ENCODE measurements at places on chromosomes 11 and 22.

DNA sequence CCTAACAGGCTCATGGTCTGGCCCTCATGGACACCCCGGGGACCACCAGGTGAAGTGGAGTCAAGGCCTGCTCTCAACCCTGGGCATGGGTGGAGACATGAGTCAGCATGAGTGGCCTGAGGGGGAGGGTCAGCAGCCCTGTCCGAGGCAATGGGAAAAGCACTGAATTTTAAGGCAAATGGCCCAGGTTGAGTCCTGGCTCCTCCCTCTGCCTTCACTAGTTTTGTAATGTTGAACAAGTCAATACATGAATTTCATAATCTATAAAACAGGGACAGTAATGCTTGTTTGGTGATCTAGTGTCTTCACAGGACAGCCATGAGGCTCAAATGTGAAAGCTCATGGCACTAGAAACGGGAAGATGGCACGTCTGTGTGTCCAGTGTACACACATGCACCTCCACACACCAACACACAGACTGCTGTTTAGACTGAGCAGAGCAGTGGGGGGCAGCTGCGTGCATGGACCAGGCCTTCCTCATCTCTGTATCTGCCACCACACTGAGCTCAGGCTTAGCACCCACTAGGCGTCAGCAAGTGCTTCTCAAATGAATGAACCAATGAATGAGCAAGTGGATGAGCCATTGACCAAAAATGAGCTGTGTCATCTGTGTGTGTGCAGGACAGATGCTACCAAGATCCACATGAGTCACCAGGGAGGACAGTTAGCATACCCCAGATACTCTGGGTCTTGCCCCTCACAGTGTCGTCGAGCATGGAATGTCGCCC lies 63.4 kb downstream of the NRXN2 start:
- DNase-seq, result no peak

- DNase-seq, result no peak
Observed at GRCh38 chr11:68354148-68354872, 41.9 kb downstream of the LRP5 start.

DNA sequence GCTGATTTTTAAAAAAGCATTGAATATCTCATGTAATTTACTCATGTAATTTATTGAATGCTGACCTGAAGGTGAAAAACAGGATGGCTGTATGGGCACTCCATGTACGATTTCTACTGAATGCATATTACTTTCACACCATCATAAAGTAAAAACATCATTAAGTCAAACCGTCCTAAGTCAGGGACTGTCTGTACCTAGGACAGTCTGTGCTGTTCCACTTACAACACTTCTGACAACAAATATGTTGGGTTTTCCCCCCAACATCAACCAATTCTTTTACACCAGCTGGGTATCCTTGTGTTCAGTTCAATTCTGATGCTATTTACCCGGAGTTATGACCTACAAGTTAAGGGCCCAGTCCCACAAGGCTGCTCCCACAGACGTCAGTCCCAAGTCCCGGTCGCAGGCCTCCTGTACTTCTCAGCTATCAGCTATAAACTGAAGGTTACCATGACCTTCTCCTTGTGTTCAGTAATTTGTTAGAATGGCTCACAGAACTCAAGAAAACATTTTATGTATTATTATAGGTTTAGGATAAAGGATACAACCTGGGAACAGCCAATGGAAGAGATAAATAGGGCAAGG lies 17.0 kb downstream of the UVRAG start:
- DNase-seq, result no peak

DNA sequence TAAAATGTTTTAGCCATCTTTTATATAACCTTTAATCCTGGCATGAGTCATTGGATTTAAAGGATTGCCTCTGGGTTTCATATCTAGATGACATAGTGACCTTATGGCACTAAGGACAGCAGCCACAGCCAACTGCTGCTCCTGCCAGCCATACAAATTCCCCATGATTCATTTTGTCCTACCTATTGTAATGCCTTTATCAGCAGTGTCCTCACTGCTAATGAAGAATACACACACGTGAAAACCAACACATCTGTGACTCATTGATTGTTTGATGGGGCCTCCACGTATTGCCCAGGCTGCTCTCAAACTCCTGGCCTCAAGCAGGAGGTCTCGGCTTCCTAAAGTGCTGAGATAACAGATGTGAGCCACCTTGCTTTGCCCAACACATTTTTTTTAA lies 1.8 kb downstream of the LDHAL6A start:
- DNase-seq, result no peak

GRCh38 chr11:67301313-67301921 lies 1.9 kb upstream of the SSH3 start:
- DNase-seq, result no peak

GRCh38 chr22:50010676-50011446 lies 1.7 kb downstream of the IL17REL start:
- peak; percentile 25 for DNase-seq

DNA sequence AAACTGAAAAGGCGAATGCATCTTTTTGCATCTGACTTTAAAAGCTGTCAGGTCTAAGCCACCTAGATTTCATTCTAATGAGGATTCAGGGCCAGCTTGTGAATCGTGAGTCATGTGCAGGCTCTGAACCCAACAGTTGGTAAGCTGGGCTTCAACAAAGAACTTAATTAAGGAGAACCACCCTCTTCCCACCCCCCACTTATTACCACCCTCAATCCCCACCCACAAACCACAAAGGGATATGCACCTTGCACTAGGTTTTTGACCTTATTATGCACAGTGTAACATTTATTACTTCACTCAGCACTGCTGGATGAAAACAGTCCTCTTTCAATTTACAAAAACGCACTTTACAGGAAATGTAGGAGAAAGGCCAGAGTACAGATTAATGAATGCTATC lies 94.1 kb upstream of the LIN7C start:
- DNase-seq, result no peak

GRCh38 chr11:116388146-116388545 lies 384.6 kb downstream of the BUD13 start:
- no peak for DNase-seq

GRCh38 chr22:38207898-38208432 lies 6.2 kb downstream of the MAFF start:
- no peak for DNase-seq

- no peak for DNase-seq
Observed at GRCh38 chr11:96211436-96211835, 131.6 kb downstream of the MAML2 start.

GRCh38 chr22:29916007-29916544 lies 33.1 kb downstream of the MTMR3 start:
- DNase-seq, result no peak
